ENCODE measurements at places on chromosomes 12 and 14.

- DNase-seq = no peak
Measured at GRCh38 chr14:77682158-77682553, 25.7 kb downstream of the ALKBH1 start.

DNA sequence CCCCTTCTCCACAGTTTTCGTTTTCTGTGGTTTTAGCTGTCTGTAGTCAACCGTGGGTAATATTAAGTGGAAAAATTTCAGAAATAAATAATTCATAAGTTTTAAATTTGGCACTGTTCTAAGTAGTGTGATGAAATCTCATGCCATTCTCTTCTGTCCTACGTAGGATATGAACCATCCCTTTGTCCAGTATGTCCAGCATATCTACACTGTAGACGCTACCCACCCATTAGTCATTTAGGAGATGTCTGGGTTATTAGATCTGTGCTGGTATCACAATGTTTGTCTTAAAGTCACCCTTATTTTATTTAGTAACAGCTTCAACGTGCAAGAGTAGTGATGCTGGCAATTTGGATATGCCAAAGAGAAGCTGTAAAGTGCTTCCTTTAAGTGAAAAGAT lies 44.7 kb downstream of the ATF7IP start:
- DNase-seq = no peak

DNA sequence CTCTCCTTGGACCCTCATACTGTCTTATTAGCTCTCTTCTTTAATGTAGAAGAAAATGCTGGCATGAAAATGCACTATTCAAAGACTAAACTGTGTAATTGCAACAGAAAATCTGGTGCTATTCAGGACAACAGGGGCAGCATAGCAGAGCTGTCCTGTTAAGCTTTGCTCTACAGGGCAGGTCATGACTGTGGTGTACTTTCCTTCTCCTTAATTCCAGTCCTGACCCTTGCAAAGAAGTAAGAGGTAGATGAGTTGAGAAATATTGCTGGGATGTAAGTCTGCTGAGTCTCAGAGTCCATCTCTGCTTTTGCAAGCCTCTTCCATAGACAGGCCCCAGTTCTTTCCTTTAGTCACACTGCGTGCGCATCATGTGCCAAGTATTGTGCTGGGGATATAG lies 52.6 kb upstream of the STK38L start:
- no peak for DNase-seq

DNA sequence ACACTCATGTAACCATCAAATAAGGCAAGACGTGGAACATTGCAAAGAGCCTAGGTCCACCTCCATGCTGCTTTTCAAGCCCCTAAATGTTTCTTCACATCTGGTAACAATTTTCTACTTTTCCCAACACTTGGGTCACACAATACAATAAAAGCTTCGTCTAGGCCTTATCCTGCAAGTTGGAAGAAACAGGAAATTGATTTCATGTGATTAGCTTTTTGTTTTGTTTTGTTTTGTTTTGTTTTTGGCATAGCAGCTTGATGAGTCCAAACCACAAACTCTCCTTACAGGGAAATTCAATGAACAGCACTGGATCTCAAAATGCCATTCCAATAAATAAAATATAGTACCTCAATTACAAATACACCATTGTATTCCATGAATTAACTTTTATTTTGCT lies 19.3 kb downstream of the TAS2R50 start:
- no peak for DNase-seq

GRCh38 chr14:104567141-104567956 lies 12.2 kb upstream of the C14orf180 start:
- no peak for DNase-seq

DNA sequence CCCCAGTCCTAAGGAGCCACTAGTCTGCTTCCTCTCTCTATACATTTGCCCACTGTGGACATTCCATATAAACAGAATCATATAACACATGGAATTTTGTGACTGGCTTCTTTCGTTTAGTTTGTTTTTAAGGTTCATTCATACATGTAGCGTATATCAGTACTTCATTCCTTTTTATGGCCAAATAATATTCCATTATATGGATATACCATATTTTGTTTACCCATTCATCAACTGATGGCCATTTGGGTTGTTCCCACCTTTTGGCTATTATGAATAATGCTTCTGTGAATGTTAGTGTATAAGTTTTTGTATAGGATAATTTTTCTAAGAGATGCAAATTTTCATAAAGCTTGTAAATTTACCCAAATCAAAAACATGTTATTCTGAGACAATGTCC lies 4.4 kb downstream of the CRY1 start:
- DNase-seq = no peak

DNA sequence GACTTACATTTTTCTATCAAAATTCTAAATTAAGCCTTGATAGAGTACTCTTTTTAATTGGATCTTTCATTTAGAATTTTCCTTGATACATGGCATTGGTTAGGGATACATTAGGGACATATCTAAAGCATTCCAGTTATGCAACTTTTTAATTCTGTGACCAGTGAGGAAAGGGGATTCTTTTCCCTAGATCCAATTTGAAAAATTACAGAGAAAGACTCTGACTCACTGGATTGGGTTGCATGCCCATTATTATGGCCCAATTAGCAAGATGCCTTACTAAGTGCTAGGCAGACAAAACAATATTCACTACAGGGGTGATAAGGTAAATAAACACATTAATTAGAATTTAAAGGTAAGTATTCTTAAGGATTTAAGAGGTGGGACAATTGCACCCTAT lies 5.2 kb upstream of the RAD52 start:
- no peak for DNase-seq

DNA sequence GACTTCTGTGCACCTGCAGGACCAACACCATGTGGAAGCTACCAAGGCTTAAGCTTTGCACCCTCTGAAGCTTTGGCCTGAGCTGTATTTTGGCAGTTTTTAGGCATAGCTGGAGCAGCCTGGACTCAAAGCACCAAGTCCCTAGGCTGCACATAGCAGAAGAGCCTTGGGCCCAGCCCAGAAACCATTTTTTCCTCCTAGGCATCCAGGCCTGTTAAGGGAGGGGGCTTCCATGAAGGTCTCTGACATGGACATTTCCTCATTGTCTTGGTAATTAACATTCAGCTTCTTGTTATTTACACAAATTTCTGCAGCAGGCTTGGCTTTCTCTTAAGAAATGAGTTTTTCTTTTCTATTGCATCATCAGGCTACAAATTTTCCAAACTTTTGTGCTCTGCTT lies 475.8 kb upstream of the FLRT2 start:
- no peak for DNase-seq

DNA sequence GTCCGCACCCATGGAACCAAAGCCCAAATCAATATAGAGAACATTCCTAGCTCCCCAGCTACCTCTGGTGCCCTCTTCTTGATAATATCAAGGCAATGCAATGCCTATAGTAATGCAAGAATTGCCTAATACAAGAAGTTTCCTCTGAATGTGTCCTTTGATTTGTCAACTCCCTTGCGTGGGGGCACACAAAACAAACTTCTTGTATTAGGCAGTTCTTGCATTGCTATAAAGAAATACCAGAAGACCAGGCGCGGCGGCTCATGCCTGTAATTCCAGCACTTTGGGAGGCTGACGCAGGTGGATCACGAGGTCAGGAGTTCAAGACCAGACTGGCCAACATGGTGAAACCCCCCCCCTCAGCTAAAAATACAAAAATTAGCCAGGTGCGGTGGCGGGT lies 10.4 kb upstream of the ITPK1 start:
- no peak for DNase-seq

DNA sequence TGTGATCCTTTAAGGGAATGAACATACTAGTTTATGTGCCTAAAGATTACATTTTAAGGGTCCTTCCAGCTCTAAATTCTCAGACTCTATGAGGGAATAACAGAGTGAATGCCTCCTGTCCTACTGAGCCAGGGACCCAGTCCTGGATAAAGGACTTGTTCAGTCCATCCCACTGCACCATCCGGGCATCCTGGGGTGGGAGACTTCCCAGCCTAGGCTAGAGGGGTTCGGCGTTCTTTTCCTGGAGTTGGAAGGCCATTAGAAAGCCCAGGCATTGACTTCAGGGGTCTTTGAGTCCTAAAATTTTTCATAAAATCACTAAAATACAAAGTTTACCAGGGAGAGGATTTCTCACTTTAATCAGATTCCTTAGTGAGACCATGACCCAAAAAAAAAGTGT lies 127.9 kb upstream of the FKBP4 start:
- no peak for DNase-seq

DNA sequence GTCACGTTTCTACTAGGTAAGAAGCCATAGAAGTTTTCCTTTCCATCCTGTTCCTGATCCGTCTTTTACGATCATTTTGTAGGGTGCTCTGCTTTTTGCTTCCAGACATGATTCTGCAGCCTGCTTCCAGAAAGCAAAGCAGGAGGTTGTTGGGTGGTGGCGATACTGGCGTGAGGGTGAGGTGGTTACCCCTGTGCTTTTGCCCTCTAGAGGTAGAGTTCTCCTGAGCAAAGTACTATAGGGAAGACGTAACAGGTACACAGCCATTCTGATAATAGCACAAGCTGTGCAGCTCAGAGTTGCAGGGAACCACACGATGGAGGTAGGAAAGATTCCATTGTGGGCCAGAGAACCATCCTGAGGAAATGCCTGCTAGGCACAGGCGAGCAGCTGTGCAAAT lies 186.0 kb downstream of the PAH start:
- no peak for DNase-seq

DNA sequence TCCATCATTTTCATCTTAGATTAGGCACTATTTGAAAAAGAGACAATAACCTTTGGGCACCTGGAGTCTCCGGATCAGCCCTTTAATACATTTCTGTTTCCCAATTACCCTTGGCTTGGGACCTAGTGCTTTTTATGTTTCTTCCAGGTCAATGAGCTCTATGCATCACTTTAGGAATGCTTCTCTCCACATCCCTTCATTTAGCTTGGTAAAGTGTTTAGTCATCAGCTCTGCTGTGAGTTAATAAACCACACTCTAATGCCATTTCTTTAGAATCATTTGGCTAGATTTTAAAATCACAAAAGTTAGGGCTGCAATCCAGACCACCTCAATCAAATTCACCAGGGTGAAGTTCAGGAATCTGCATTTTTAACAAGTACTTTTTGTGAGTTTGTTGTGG lies 41.7 kb downstream of the RASSF9 start:
- no peak for DNase-seq

DNA sequence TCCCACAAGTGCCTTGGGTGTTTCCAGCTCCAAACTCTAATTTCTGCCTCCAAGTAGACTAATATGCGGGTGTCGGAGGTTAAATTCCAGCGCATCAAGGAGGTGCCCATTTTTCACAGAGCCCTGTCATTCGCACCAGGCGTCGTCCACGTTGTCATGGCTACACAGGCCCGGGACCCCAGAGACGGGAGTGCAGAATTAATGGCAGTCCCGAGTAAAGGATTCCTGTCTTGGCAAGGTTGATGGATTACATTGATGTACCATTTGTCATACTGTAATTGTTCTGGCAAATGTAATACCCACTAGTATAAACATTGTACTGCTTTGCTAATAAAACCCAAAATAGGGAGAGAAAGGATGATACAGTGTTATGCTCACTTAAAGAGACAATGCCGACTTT lies 222.9 kb upstream of the MYL2 start:
- DNase-seq = no peak

DNA sequence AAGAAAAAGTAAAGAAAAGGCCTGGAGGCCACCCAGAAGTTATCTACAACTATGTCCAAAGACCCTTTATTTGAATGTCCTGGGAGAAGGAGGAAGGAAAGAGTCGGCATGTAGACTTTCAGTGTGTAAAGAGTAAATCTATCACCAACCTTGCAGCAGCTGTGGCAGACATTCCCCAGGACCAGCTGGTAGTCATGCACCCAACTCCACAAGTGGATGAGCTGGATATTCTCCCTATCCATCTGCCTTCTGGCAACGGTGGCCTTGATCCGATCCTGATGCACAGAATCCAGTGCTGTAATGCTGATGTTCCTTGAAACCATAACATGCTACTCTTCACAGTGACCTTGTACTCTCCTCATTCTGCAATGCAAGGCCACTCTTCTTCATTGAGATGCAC lies 27.3 kb downstream of the KRT76 start:
- no peak for DNase-seq

DNA sequence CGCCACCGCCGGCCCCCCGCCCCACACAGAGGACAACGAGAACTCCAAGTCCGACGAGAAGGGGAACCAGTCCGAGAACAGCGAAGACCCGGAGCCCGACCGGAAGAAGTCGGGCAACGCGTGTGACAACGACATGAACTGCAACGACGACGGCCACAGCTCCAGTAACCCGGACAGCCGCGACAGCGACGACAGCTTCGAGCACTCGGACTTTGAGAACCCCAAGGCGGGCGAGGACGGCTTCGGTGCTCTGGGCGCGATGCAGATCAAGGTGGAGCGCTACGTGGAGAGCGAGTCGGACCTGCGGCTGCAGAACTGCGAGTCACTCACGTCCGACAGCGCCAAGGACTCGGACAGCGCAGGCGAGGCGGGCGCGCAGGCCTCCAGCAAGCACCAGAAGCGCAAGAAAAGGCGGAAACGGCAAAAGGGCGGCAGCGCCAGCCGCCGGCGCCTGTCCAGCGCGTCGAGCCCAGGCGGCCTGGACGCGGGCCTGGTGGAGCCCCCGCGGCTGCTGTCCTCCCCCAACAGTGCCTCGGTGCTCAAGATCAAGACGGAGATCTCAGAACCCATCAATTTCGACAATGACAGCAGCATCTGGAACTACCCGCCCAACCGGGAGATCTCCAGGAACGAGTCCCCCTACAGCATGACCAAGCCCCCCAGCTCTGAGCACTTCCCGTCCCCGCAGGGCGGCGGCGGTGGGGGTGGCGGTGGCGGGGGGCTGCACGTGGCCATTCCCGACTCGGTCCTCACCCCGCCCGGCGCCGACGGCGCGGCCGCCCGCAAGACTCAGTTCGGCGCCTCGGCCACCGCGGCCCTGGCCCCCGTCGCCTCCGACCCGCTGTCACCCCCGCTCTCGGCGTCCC lies 150.9 kb downstream of the EGLN3 start:
- no peak for DNase-seq

- DNase-seq = no peak
Measured at GRCh38 chr12:2058837-2059236, 6.0 kb downstream of the CACNA1C start.

Data from activated CD4-positive, CD25-positive, alpha-beta regulatory T cell (primary cell).